ENCODE measurements at places on chromosomes 13 and 19.

DNA sequence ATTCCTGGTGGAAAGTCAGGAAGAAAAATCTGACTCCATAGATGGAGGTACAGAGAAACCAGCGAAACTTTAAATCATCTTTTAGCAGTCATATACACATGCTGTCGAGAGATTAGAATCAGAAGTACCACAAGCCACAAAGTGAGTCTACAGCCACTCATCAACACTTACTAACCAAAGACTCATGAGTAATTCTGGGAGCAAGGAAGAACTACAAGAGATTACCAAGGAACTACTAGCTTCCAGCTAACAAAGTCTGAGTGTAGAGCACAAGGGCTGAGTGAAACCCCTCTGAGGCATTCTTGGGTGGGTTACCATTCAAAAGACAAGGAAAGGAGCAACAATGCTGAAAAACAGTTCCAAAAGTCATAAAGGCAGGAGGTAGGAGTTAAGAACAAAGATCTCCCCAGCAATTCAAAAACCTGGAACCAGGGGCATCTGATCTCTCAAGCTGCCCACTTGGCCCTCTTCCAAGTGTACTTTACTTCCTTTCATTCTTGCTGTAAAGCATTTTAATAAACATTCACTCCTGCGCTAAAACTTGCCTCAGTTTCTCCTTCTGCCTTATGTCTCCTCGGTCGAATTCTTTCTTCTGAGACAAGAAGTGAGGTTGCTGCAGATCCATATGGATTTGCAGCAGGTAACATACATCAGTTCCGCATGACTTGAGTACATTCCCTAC, 13.0 kb downstream of the RBM26 start:
- peak; percentile 54 for DNase-seq

DNA sequence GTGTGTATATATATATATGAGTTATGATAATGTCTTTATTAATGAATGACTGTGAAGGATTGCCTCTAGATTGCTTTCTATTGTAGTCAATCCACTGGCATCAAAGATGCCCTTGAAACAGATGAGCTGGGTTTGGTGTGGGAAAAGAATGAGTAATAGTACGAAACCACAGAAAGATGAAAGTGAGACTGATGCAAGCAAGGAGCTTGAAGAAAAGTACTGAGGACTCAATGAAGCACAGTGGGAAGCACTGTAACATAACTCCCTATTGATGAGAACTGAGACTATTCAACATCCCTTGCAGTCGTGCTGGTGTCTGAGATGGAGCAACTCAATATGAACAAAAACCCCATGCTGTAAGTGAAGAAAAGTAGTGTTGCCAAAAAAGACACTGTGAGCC, 1794.2 kb downstream of the SLITRK5 start:
- DNase-seq, result no peak

DNA sequence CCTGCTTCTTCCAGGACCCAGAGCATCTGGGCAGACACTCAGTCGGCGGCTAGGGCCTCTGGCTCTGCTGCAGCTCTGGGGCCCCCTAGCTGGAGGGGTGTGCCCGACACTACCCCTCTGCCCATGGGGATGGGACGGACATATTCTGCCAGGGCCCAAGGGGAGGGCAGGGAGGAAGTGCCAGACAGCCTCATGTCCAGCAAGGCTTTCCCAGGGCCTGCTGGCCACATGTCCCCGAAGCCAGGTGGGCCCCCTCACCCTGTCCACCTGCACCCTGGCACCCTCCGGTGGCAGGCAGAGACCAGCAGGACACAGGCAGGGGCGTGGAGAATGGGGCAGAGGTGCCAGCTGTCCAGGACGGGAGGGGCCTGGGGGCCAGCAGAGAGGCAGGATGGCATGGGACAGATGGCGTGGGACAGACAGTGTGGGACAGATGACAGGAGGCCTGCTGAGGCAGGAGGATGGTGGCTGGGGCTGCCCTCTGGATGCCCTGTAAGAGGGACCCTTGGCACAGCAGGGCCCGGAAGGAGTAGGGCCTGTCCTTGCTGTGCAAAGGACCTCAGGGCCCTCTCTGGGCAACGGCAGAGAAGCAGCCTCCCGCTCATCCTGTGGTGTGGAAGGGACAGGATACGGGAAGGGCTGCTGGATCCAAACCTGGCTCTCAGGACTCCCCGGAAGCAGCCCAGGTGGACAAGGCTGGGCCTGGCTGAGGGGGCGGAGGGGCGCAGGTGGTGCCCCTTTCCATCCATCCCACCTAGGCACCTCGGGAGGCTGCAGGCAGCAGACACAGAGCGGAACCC, 29.1 kb downstream of the CEBPG start:
- no peak for DNase-seq

DNA sequence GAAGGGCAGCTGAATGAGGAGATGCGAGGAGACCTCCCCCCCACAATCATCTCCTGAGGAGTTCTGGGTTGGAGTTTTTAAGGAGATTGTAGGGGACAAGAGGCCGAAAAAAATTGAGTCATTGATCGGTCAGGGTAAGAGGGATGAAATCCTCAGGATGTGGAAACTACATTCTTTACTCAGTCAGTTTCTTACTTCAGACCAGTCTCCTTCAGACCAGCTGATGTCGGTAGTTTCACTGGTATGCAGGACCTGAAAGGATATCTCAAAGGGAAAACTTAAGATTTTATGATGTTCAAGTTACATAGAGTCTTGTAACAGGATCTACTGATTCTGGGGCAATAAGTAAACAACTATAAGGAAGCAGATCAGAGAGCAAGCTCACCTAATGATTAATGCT, 51.7 kb upstream of the RFXAP start:
- DNase-seq, result no peak

- DNase-seq, result no peak
Observed at GRCh38 chr13:43694146-43694664, 92.6 kb downstream of the ENOX1 start.

DNA sequence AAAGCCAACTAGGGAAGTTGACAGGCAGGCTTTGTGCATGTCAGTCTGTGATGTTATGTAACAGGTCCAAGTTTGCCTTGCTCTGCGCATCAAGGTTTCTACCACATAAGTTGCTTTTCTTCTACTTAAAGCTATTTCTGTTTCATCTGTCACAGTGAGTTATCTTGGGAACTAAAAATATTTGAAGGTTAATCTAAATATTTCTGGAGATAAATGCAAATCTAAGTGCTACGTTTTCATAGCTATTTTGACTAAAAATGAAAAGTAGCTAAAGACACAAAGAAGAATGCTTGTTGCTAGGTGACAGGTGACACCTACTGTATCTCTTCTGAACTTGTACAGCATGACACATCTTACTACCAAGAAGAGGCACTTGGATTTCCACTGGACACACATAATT, 135.6 kb downstream of the KLF12 start:
- no peak for DNase-seq

DNA sequence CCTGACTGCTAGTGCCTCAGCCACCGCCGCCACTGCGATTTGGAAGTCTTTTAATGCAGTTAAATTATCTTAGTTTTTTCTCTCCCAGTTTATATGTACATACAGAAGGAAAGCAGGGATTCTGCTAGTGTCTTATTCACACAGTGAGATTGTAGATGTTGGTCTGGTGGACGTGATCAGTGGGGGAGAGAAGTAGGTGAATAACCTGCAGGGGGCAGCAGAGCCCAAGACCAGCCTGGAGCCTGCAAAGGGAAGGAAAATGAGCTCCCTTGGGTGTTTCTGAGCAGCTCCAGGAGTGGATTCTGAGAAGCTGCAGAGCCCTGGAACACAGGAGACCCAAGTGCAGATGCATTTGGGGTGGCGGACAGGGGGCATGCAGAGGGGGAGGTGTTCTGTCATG, 26.3 kb downstream of the ZNF844 start:
- DNase-seq, result peak; percentile 78

GRCh38 chr19:13082192-13083007, 20.3 kb downstream of the LYL1 start:
- no peak for DNase-seq

DNA sequence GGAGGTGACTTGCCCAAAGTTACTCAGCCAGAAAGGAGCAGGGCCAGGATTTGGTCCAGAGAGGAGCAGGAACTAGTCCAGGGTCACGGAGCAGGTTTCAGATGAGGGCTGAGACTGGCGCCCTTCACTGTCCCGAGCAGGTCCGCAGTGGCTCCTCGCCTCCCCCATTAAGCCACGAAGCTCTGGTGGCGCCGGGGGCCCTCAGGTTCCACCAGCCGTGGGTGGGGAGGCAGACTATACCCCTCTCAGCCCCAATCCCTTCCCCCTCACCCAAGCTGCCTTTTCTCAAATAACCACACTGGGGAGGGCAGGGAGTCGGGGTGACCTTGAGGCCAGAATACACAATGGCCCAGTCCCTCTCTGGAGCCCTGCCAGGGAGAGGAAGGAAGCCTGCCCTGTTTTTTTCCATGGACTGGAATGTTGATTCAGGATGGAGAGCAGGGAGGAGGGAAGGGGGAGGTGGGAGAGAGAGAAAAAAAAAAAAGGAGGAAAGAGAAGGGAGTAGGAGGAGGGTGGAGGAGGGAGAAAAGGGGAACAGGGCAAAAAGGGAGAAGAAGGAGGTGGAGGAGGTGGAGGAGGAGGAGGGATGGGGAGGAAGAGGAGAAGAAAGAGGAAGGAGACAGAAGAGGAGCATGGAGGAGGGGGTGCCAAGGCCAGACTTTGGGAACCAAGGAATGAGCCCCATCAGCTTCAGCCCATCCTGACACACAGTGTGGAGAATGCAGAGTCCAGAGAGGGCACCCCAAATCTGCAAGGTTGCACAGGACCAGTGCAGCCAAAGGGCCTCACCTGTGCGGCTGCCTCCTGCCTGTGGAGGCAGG, 19.7 kb downstream of the CEACAM16 start:
- no peak for DNase-seq

- DNase-seq, result no peak
Observed at GRCh38 chr19:955803-956765, 28.1 kb upstream of the WDR18 start.

- DNase-seq, result peak; percentile 72
Observed at GRCh38 chr19:10514211-10515145, 2.8 kb downstream of the S1PR5 start.

DNA sequence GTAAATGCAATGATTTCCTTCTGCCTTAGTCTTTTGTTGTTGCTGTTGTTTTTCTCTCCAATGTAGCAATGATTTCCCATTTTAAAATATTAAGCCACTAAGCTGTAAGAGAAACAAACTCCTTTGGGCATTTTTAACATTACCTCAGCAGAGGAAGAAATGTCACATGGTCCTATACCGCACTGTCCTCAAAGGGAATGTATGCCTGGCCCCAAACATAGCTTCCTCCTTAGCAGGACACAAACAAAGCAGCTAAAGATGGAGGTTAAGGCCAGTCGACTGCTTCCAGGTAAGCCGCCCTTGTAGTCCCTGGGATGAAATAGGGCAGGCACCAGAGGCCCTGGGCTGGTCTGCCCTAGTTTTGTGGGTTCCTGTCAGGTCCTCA, 249.0 kb downstream of the TSHZ3 start:
- no peak for DNase-seq

GRCh38 chr19:17429641-17430113, 9.8 kb downstream of the MVB12A start:
- DNase-seq, result no peak

- DNase-seq, result no peak
Observed at GRCh38 chr19:17998827-17999150, 9.2 kb upstream of the ARRDC2 start.

- DNase-seq, result no peak
Observed at GRCh38 chr19:45439190-45439568, 15.5 kb upstream of the ERCC1 start.

- DNase-seq, result peak; percentile 55
Observed at GRCh38 chr19:16571822-16572331, 338 bp downstream of the SLC35E1 start.

GRCh38 chr19:2613507-2614295, 88.8 kb downstream of the GNG7 start:
- peak; percentile 81 for DNase-seq

DNA sequence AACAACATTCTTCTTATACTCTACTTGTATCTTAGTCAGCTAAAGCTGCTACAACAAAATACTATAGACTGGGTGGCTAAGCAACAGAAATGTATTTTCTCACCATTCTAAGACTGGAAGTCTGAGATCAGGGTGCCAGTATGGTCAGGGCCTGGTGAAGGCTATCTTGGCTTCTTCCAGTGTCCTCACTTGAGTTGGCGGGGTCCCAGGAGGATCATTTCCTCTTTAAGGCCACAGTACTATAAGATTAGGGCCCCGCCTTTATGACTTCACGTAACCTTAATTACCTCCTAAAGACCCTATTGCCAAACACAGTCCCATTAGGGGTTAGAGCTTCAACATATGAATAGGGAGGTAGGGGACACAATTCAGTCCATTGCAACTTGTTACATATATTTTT, 30.7 kb upstream of the DOCK9 start:
- DNase-seq, result no peak

DNA sequence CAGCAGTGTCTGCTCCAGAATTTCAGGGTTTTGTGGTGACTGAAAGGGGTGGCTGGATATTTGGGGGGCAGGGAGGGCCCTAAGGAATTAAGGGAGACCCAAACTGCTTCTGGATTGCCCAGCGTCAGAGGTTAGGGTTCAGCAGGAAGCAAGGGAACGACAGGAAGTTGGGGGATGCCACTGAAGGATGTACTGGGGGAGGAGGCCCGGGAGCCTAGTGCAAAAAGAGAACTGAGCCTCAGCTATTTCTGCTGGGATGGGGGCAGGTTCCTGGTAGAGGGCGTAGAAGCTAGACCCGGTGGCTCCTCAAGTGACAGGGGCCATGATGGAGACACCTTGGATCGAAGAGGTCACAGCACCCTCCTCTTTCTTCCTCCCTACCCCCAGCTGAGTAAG, 1.1 kb downstream of the CYP2S1 start:
- no peak for DNase-seq

GRCh38 chr13:60417734-60418133, 20.7 kb downstream of the TDRD3 start:
- no peak for DNase-seq
